ENCODE measurements at places on chromosomes 11 and 22. TPM values are rescaled to one million over a fixed set of nuclear protein-coding genes. Genes with fewer than 3 reads are reported as not detected.
A peak's percentile ranks its signal among the peaks of the same experiment; 100 is the strongest.

Gene CD248
- 1.6 TPM for polyA plus RNA-seq

DNA sequence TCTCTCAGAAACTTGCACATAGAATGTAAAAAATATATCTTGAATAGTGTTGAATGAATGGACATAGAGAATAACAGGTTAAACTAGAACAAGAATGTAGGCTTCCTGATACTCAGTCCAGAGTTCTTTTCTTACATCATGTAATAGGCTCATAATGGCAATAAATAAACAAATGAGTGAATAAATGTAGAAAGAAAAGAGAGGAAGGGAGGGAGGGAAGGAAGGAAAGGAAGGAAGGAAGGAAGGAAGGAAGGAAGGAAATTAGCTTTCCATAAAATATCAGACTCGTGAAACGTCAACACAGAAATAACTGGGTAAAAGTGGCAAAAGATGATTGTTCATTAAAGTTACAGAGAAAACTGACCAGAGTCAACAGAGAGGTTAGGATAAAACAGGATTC lies 2001.0 kb downstream of the LRRC4C start:
- DNase-seq: no peak

GRCh38 chr22:42553475-42554361 lies at the start of gene SERHL2:
Gene SERHL2 (plus strand): TSS chr22:42553956. CDS start chr22:42554021, 65 bp downstream.
- DNase-seq: peak; percentile 95

DNA sequence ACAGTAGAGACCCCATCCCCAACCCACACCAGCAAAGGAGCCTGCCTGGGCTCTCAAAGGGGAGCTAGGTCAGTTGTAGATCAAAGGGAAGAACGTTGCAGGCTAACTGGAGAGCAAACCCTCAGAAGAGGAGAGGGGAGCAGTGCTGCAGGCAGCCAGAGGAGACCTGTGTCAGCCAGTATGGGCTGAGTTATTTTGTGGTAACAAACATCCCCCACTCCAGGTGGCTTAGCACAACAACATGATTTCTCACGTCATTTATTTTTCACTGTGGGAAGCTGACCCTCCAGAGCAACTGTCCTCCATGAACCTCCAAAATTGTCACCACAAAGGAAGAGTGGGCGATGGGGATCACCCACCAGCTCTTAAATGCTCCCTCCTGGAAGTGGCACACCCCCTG lies 19.8 kb upstream of the SHANK2 start:
- DNase-seq: no peak

GRCh38 chr11:127057126-127057525 lies 56.6 kb upstream of the KIRREL3 start:
- no peak for DNase-seq

DNA sequence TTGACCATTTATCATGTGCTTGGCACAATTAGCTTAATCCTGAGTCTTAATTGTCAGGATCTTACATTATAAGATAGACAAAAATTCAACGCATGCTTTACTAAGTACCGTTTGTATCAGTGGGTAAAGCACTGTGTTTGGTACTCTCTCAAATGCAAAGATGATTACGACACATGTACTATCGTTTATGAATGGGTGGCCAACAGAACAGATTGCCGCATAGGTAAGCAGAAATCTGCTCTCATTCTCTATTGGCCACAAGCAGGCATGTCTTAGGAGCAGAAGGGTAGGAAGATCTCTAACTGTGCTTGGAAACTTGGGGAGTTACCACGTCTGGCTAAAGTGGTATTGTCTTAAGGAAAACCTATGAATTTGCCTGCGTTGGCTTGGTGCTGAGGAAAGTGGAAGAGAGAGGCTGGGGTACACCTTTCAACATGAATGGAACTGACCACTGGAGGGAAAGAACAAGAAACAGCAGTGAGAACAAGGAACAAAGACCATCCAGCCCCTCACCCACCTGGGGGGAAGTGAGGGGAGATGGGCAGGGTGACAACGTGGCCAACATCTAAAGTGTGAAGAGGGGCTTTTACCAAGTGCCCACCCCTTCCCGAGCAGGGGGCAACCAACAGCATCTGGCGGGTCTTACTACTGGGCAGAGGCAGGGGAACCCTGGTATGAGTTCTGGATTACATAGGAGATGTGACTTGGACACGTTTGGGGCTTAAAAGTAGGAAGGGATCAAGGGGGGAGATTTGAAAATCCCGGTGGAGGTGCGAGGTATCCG lies 1.0 kb upstream of the TUBA8 start:
- DNase-seq: no peak

DNA sequence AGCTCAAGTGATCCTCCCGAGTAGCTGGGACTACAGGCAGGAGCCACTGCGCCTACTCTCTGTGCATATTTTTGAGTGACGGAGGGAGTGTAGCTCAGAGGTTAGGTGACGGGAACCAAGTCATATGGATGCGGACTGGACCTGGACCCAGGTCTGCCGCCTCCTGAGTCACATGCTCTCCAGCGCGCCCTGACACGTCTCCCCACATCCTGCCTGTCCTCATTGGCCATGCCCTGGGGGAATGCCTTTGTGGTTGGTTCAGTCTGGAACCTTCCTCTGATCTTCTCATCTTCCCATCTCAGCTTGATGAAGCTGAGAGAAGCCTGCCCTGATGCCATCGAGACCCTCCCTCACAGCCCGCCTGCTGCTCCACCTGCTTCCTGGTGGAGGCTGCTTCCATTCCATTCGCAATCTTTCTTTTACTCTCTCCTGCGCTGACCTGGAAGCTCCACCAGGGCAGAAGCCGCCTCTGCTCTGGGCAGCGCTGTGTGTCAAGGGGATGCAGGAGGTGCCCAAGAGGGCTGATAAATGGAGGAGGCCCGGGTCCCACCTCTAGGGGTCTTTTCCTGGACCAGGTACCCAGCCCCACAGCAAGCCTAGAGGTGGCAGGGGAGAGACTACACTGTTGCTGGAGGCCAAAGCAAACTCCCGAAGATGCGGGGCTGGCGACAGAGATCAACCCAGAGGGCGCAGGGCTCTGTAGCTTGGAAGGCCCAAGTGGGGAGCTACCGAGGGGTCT lies 13.9 kb upstream of the BAIAP2L2 start:
- DNase-seq: no peak

DNA sequence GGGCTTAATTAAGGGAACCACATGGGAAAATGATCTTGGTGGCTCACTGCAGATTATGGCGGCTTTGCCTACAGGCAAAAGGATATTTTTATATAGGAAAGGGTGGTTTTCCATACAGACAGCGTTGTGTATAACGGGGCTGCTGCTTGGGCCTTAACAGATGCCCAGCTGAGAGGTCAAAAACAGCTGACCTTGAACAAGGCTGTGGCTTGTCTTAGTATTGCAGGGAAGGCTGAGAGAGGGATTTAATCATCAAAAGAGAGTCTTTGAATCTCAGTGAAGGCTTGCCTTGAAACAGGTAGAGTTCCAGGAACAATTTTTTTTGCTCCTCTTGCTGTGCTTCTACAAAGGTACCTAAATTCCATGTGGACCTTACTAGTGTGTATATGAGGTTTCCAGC lies 301.6 kb upstream of the C11orf87 start:
- DNase-seq: no peak

DNA sequence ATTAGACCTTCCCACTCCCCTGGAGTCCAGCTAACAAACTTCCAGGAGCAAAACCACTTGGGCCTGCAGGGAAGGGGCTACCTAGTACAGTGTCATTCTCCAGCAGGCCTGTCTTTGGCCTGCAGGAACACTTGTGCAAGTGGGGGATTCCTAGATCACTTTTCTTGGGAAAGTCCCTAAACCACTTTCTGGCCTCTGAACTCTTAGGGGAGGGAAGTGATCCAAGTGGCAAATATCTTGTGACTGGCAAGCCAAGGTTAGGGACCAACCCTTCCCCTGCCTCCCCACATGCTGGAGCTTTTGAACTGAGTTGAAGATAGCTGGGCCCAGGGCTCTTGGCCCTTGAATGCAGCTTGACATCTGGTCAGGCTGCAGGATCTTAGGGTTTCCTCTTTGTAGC lies 17.2 kb downstream of the PPFIBP2 start:
- DNase-seq: no peak

DNA sequence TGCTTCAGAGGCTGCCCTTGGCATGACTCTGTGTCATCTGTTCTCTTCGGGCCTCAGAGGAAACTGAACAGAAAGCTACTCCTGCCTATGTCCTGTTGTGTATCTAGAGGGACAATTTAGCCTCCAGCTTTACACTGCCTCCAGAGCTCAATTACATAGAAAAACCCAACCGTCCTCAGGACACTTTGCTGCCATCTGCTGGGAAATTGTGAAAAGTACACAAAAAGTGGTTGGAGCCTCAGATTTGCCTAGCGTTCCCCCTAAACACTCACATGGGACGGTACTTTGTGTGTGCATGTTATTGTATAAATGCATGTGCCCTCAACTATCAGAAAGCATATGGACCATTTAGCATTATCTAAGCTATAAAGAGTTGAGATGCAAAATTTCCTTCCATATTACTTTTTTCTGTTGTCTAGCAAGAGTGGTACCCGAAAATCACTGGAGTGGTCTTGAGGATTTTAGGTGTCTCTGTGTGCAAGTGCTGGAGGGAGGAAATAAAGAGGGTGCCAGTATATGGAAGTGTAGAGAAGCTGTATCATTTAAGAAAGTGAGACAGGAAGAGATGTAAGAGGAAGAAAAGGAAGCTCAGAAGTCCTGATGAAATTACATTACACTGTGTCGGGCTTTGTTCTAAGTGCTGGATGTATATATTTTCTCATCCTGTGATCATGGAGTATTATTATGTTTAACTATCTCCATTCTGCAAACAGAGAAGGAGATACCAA lies 8.7 kb upstream of the MS4A4E start:
- peak; percentile 54 for DNase-seq

Data from small intestine (tissue), 16 donors.